Stimulated activated CD8-positive, alpha-beta memory T cell treated with anti-CD3 and anti-CD28 coated beads, Interleukin-7, amount 100 ng/mL, for 4 hours (primary cell): ENCODE measurements at places on chromosomes 12 and 14.

DNA sequence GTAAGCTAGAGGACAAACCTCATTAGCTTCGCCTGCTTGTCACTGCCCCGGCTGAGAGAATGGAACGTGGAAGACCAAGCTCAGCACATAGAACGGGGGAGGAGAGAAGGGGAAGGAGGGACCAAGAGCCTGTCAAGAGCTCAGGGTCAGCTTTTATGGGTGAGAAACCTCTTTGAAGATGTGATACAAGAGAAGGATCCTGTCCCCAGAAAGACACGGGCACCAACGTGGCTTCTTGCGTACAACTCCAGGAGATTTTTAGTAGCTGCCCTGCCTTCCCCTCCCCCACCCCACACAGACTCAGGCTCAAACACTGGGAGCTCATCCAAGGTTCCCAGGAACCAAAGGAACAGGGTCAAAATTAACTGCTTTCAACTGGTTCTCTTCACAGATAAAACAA is 34.7 kb downstream of the APPL2 start:
- no peak for DNase-seq

DNA sequence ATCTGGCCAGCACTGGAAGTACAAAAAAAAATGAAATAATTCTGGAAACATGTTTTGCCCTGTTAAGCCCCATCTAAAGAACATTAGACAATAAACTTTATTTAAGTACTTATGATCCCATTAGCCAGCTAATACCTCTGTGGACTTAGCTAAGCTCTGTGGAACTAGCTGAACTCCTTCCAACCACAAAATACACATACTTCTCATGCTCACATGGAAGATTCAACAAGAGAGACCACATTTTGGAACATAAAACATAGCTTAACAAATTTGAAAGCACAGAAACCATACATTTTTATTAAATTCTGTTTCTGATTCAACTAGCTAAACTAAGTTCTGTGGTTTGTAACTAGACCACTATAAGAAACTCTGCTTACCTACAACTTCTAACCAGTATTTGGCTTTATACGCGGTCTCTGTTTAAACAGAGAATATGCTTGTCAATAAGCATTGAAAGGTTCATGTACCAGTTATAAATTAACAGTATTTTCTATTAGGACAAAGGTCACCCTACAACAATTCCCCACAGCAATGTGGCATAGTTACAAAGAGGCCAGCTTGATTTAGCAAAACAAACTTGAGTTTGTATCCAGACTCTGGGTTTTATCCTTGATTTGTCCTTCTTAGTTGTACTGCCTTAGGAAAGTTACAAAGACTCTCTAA is 300.1 kb downstream of the C12orf50 start:
- no peak for DNase-seq

- DNase-seq = no peak
Observed at GRCh38 chr14:23172096-23172495, 11.4 kb downstream of the SLC7A8 start.

DNA sequence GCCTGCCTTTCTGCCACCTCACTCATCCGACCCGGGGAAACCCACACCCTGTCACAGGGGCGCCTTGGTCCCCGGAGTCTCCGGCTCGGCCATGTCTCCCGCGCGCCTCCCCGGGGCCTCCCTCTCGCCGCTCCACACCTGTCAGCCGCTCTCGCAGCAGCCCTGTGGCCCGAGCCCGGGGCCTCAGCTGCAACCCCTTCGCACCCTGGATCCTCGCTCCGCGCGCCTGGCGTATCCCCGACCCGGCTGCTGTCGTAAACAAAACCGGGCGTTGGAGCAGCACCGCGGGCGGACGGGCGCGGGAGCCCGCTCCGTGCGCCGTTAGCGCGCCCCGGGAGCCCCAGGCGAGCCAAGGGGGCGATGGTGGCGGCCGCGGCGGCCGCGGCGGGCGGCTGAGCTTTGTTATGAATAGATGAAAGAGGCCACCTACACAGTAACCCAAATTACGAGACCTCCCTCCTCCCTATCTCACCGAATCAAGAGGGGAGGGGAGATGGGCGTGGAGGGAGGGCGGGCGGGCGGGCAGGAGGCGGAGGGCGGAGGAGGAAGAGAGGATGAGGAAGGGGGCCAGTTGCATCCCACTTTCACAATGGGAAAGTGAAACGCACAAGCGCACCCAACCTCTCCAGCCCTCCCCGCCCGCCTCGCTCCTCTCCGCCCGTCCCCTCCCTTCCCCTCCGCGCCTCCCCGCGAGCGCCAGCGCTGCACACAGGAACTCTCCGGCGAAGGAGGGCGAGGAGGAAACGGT is at the start of gene PLXNC1:
Gene PLXNC1 (plus strand): TSS at position 587 of the 748 bp plus-strand sequence. CDS start 395 bp downstream, outside the sequence.
- peak; percentile 68 for DNase-seq

DNA sequence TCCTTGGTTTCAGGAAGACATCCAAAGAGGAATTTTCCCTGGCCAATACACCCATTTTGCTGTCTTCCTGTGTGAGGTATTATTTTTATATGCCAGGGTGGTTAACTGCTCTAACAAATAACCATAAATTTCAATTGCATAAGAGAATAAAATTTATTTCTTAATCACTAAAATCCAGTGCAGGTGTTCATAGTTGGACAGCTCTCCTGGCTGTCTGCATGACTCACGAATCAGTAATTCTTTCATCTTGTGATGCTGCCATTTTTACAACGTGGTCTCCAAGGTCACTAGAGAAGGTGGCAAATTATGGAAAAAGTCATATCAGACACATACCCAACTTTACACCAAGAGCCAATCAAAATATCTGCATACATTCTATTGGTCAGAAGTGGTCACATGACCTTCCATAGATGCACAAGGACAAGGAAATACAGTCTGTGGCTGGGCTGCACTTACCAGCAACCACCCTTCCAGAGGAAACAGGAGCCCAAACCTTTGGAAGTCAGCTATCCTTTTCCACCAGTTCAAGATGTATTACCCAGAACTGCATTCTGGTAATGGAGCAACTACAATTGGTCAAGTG is 193.5 kb upstream of the PLEKHG7 start:
- DNase-seq = no peak

DNA sequence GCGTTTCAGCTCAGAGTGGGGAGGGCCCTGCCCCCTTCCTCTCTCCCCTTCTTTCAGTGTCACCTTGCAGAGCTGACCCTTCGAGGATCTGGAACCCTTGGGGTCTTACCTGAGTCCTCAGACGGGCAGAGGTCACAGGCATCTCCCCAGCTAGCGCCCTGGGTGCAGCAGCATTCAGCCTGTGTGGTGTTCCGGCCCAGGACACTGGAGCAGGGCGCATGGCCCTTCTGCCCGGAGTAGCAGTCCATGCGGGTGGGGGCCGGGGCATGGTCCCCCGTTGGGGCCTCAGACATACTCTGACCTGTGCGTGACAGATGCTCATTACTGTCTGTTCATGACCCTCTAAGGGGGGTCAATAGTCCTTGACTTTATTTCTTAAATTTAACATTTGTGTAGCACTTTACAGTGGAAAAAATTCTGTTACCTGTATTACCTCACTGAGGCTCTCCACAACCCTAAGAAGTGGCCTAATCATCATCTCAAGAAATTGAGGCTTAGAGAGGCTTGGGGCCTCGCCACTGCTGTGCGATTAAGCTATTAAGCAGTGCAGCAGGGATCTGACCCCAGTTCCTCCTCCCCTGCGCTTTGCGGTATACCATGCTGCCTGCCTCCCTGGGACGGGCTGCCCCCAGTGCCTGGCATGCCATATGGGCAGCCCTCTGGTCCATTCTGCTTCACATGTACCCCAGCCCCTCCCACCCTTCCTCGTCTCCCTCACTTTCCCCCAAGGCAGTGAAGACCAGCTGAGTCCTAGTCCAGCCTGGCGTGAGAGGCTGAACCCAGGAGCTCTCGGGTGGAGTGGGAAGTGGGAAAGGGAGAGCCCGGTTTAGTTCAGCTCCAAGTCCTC is 11.5 kb downstream of the ISCA2 start:
- no peak for DNase-seq

- DNase-seq = no peak
Observed at GRCh38 chr12:128664501-128664900, 159.3 kb downstream of the SLC15A4 start.

DNA sequence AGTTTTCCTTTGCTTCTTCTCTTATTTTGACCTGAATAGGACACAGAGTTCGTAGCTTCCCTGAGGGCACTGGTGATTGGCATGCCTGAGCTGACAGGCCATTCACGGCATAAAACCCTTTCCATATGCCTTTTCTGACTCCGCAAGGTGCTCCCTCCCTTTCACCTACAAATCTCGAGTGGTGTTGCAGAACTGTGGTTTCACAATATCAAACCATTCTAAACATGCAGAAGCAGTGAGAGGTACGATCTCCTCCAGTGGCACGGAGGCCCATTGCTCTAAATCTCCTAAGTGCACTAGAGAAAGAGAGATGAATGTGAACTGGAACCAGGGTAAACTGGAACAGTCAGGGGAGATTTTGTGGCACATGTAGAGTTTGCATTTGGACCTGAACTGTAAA is 23.9 kb downstream of the CLSTN3 start:
- no peak for DNase-seq

- no peak for DNase-seq
Observed at GRCh38 chr12:131015581-131016337, 62.1 kb downstream of the ADGRD1 start.

DNA sequence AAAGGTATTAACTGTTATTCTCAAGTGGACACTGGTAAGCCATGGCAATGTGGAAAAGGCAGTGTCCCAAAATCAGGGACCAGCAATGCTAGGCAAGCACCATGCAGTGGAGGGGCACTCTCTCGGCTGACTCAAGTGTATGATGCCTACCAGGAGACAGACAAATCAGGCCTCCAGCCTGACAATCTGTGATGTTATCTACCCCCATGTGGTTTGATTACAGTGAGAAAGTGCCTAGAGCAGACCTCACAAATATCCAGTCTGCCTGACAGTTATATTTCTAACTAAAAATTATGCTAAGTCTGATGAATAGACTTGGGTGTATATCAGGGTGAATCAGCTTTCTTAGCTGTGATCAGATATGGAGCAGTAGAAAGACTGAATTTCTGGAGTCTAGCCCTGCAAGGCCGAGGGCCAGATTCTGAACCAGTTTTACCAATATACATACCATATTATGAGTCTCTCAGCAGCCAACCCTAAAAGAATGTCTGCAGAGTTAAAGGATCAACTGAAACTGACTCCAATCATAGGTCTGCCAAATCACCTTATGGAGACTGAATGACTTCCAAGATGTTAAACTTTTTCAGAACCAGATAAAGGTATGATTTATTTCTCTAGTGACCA is 3.2 kb downstream of the PLBD1 start:
- no peak for DNase-seq

GRCh38 chr14:24852312-24853060 is 197.5 kb downstream of the STXBP6 start:
- no peak for DNase-seq

DNA sequence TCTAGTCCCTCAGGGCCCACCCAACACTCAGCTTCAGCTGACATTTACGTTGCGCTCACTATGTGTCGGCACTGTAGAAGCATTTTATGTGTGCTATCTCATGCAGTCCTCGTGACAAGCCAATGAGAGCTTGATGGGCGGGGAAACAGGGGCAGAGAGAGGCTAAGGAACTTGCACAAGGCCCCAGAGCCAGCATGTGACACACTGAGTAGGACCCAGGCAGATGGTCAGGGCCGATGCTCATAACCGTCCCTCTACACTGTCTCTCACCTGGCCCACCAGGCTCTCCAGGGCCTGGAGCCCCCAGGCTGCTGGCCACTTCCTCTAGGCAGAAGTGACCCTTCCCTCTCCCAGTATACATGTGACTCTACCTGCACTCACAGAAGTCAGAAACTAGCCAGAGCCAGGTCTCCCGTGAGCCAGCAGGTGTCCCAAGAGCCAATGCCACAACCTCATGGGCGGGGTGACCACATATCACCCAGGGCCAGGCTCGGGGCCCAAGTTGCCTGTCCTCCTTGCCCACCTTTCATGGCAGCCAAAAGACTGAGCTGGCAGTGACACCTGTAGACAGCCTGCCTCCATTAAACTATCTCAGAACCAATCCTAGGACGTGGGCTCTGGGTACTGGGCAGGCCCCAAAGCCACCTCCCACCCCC is 38.3 kb downstream of the TTC7B start:
- no peak for DNase-seq

DNA sequence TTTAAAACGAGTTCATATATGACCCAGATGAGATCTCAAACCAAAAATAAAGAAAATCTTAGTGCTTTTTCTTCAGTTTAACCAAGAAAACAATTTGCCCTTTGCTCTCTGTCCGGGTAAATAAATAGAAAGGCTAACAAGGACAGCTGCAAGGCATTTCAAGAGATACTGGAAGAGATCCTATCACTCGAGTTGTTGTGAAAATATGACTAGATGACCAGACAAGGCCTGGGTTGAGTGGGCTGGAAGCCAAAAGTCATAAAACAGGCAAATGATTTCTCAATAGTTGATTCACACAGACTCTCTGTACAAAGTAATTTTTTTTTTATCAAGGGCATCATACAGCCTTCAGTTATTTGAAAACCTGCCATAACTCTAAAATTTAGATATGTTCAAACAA is 55.9 kb upstream of the AVPR1A start:
- no peak for DNase-seq

DNA sequence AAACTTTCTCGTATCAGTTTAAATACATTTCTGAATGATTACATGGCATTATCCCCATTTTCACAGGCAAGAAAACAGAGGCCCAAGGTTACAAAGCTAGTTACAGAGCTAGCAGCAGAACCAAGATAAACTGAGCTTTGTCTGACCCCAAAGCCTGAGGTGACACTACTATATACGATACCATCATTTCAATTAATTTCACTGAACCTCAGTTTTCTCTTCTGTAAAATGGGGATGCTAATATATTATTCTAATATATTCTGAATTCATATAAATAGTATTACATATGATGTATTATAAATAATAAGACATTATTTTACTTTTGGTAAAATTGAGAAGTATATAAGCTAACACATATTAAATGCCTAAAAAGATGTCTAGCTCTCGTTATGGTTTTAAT is 143.3 kb downstream of the NRXN3 start:
- no peak for DNase-seq

DNA sequence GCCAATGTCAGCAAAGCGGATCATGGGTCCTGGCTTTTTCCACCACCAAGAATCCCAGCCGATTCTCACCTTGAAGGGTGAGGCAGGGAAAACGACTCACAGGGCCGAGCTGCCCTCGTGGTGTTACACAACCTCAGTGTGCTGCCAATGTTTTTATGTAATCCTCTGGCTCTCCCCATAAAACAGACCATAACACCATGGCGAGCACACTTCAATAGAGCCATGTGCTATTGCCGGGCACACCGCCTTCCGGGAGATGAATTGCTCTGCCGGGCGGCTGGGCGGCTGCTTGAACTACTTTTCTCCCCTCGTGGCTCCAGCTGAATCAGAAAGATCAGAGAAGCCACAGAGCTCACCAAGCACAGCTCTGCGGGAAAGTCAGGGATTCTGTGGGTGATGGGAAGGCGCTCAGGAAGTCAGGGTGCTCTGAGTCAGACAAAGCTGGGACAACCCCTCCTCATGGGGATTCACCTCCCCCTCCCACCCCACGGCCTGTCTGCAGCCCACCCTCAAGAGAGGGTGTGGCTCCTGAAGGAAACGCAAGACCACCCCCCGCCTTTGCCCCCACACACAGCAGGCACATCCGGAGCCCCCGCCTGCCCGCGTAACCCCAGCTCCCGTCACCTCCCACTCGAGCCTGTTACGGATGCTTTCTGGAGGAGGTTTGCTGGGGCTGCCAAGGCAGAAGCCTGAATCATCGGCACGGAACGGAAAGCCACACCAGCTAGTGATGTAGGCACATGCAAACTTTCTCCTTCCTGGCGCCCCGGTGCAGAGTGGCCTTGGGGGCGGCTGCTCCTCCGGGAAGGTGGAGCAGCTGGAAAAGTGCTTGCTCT is 1.8 kb downstream of the GALNT9 start:
- DNase-seq = peak; percentile 52
